ENCODE measurements at places on chromosomes 2 and 18. TPM values are rescaled to one million over a fixed set of nuclear protein-coding genes. Genes with fewer than 3 reads are reported as not detected.

GRCh38 chr2:203897544-203897943 is 30.0 kb downstream of the CTLA4 start:
- no peak for DNase-seq
- peaks cover 9% of the 10 kb centered on the region for H3K36me3 ChIP-seq
- H3K4me3 ChIP-seq: no peak overlapping the region
- H3K4me1 ChIP-seq: peaks cover 25% of the 10 kb centered on the region

DNA sequence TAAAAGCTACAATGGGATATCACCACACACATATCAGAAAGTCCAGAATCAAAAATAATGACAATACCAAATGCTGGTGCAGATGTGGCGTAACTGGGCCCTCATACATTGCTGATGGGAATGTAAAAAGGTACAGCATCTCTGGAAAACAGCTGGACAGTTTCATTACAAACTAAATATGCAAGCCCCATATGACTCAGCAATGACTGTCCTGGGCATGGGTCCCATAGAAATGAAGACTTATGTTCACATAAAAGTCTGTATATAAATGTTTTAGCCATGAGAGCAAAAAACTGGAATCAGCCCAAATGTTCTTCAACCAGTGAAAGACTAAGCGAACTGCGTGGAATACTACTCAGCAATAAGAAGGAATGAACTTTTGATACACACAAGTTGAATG is 56.7 kb downstream of the ALPK2 start:
- no peak overlapping the region for H3K4me3 ChIP-seq
- H3K27me3 ChIP-seq: no peaks in the 10 kb centered on the region
- no peak for DNase-seq

DNA sequence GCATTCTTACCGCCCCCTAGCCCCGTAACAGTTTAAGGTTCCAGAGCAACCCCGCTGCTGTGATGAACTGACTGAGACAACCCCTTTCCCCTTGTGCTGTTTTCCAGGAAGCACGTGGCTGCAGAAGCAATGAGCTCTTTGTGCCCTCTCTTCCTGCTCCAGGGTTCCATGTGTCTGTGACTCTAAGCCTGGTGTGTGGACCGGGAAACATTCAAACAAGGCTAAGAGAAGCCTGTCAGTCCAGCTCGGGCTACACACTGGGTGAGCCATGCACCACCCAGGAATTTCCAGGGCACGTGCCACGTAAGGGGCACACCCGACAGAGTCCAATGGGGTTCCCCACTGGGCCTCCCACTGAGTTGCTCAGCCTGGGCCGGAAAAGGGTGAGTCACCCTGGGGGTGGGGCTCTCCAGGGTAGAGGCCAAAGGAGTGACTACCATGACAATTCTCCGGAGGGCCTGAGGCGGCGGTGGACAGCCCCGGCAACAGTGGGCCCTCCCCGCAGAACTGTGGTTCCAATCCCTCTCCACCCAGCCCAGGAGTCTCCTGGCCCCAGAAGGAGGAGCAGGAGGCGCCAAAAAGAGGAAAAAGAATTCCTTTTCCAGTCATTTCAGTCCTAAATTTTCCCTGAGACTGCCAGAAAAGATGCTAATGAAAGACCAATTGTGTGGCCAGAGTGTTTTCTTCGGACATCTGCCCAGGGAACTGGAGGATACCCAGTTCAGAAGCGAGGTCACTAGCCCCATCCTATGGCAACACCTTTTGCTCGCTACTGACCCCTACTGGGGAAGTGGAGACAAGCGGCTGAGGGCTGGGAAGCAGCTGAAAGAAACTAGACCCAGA is 157.8 kb upstream of the SLC1A4 start:
- peaks cover 22% of the 10 kb centered on the region for H3K4me1 ChIP-seq
- DNase-seq: peak; percentile 93
- no peaks in the 10 kb centered on the region for H3K36me3 ChIP-seq
- peak overlapping the region; percentile 88 for H3K27ac ChIP-seq
- H3K4me3 ChIP-seq: peak overlapping the region; percentile 54

GRCh38 chr2:54897420-54898310 is 152.6 kb downstream of the RTN4 start:
- no peak overlapping the region for H3K27ac ChIP-seq
- DNase-seq: peak; percentile 9
- no peaks in the 10 kb centered on the region for H3K27me3 ChIP-seq
- H3K4me1 ChIP-seq: peaks cover 9% of the 10 kb centered on the region
- no peak overlapping the region for H3K4me3 ChIP-seq

DNA sequence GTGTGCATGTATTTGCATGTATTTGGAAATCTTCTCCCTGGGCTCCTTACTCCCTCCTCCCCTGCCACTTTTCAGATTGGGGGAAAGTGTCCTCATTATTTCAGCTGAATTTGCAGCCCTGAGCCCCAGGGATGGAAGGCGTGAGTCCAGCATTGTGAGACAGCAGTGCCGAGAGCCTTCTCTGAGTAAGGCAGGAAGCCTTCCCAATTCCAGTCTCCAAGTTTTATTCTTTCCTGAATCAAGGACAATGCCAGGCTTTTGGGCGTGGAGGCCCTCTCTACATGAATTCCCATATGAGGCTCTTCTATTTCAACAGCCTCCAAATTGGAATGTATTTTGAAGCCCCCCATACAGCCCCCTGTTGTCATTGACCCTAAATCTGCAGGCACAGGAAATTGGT is 163.5 kb downstream of the ACKR3 start:
- H3K4me1 ChIP-seq: no peaks in the 10 kb centered on the region
- peaks cover 3% of the 10 kb centered on the region for H3K27me3 ChIP-seq
- H3K27ac ChIP-seq: no peak overlapping the region
- no peaks in the 10 kb centered on the region for H3K36me3 ChIP-seq
- DNase-seq: no peak

DNA sequence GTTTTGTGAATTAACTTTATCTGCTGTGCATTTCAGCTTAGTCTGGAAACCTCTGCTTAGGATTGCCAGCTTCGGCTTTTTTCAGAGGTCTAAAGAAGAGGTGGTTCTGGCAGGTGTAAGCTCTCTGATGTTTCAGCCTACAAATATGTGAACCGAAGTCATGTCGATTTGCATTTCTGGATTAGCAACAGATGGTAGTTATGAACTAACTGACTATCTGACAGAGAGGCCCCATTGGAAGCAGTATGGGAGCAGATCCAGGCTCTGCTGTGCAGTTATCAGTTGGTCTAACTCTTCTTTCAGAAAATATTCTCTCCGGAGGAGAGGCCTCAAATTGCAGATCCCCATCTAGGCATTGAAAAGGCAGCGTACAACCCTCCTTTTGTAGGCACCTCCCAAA is 32.7 kb upstream of the SPRED2 start:
- H3K4me1 ChIP-seq: no peaks in the 10 kb centered on the region
- H3K4me3 ChIP-seq: no peak overlapping the region
- no peak for DNase-seq
- no peaks in the 10 kb centered on the region for H3K36me3 ChIP-seq
- H3K27me3 ChIP-seq: peaks cover 7% of the 10 kb centered on the region

- no peaks in the 10 kb centered on the region for H3K27me3 ChIP-seq
- H3K4me1 ChIP-seq: peaks cover 6% of the 10 kb centered on the region
- H3K27ac ChIP-seq: no peak overlapping the region
- DNase-seq: no peak
- H3K36me3 ChIP-seq: no peaks in the 10 kb centered on the region
Measured at GRCh38 chr2:181070836-181071200, 90.4 kb downstream of the UBE2E3 start.

DNA sequence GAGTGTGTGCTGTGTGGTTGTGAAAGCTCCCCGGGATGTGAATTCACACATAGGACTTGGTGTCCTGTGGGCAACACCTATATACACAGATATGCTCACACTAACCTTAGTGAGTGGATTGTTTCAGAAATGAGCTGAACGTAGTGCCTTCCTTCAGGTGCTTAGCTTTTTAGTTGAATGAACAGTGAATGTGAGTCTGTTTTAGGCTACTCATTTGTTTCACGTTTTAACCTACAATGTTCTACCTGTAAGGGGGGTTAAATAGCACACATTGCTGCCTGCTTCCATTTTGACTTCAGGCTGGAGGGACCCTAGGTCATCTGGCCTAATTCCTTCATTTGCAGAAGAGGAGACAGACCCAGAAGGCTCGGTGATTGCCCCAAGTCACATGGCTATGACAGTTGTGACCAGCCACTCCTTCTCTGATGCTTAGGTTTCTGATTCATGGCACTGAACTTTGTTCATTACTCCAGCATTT is 1.0 kb downstream of the PLEK start:
- H3K4me3 ChIP-seq: peak overlapping the region; percentile 59
- H3K27ac ChIP-seq: peak overlapping the region; percentile 78
- peaks cover 34% of the 10 kb centered on the region for H3K4me1 ChIP-seq
- peak; percentile 25 for DNase-seq
- no peaks in the 10 kb centered on the region for H3K36me3 ChIP-seq

- H3K36me3 ChIP-seq: peaks cover 4% of the 10 kb centered on the region
- peak overlapping the region; percentile 50 for H3K4me3 ChIP-seq
- peak; percentile 88 for DNase-seq
- peak overlapping the region; percentile 89 for H3K27ac ChIP-seq
Measured at GRCh38 chr2:43149482-43150107, 76.8 kb downstream of the ZFP36L2 start.

DNA sequence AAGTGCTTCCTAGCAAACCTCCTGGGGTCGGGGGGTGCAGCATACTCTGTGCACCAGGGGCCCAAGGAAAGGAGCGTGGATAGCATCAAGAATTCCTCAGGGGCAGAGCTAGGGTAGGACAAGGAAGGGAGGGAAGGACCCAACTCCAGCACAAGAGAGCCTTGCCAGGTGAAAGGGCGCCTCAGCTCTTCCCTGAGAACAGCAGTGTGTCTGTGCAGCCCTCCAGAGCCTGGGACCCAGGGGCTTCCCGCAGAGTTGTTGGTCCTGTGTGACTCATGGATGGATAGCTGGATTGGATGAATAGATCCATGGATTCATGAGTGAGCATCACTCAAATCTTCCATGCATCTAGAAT is 175.4 kb downstream of the SMAD2 start:
- peaks cover 13% of the 10 kb centered on the region for H3K27me3 ChIP-seq
- no peak for DNase-seq
- H3K36me3 ChIP-seq: no peaks in the 10 kb centered on the region
- no peak overlapping the region for H3K27ac ChIP-seq

- H3K27ac ChIP-seq: no peak overlapping the region
- H3K4me3 ChIP-seq: no peak overlapping the region
- no peak for DNase-seq
- H3K4me1 ChIP-seq: no peaks in the 10 kb centered on the region
- no peaks in the 10 kb centered on the region for H3K27me3 ChIP-seq
Measured at GRCh38 chr18:55283309-55283708, 304.7 kb downstream of the TCF4 start.

GRCh38 chr2:70603066-70603465 is 49.4 kb upstream of the TGFA start:
- no peaks in the 10 kb centered on the region for H3K36me3 ChIP-seq
- no peak overlapping the region for H3K4me3 ChIP-seq
- no peak overlapping the region for H3K27ac ChIP-seq
- DNase-seq: no peak
- peaks cover 5% of the 10 kb centered on the region for H3K4me1 ChIP-seq

- H3K36me3 ChIP-seq: no peaks in the 10 kb centered on the region
- H3K27ac ChIP-seq: no peak overlapping the region
- H3K27me3 ChIP-seq: peaks cover 5% of the 10 kb centered on the region
- no peak for DNase-seq
- H3K4me3 ChIP-seq: no peak overlapping the region
Measured at GRCh38 chr2:31778153-31778552, 197.4 kb upstream of the SRD5A2 start.

TXNDC2 gene
- total RNA-seq: not detected

CCDC85A gene
- not detected for total RNA-seq

GPR45 gene
- total RNA-seq: not detected

TMEM163 gene
- total RNA-seq: not detected

RHOB gene
- 14.2 TPM for total RNA-seq

LCT gene
- 0.29 TPM for total RNA-seq

TEX44 gene
- not detected for total RNA-seq

OSBPL6 gene
- 4.0 TPM for total RNA-seq

EFR3B gene
- 0.16 TPM for total RNA-seq
